Stimulated activated CD4-positive, alpha-beta T cell treated with anti-CD3 and anti-CD28 coated beads, TNF-alpha, amount 100 ng/mL, for 24 hours (primary cell): ENCODE measurements at places on chromosomes 13 and 19.

- peak; percentile 54 for DNase-seq
Observed at GRCh38 chr19:53195265-53195903, 2.2 kb upstream of the ZNF665 start.

DNA sequence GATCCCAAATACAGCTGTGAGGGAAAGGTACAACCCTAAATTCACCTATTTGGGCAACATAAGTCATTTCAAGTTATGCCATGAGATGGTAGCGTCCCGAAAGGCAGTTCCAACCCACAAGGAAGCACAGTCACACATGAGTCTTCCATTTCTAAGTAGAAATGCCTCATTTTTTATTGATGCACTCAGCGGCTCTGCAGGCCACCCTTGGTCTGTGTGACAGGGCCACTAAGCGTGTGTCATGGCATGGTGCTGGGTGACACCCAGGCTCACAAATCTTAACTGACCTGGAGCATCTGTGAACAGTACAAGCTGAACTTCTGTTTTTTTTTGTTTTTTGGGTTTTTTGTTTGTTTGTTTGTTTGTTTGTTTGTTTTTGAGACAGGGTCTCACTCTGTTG, 15.1 kb downstream of the RAB20 start:
- DNase-seq, result no peak

- DNase-seq, result no peak
Observed at GRCh38 chr13:100112186-100112838, 23.4 kb downstream of the PCCA start.

GRCh38 chr19:33256261-33256660, 30.6 kb upstream of the SLC7A10 start:
- no peak for DNase-seq

DNA sequence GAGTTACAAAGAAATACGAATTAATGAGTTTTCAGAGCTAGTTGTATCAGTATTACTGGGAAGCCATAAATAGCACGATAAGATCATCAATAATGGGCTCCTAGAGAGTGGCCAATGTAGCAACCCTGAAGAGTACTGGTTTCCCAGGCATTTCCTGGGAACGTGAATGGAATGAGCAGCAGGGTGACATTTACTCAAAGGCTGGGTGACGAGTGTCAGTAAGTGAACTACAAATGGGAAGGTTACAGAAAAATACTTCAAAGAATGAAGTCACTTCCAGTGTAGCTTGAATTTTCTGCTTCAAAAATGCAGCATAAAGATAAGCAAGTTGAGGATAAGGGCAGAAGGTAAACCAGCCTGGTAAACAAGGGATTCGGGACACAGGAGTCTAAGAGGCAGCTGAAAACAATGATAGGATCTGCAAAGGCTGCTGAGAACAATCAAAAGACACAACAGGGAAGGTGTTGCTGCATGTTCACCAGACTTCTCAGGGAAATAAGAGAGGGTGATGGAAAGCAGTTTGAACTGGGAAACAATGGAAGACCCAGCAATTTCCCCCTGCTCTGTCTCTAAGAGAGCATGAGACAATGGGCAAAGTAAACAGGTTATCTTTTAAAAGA, 48.6 kb upstream of the POSTN start:
- DNase-seq, result no peak

DNA sequence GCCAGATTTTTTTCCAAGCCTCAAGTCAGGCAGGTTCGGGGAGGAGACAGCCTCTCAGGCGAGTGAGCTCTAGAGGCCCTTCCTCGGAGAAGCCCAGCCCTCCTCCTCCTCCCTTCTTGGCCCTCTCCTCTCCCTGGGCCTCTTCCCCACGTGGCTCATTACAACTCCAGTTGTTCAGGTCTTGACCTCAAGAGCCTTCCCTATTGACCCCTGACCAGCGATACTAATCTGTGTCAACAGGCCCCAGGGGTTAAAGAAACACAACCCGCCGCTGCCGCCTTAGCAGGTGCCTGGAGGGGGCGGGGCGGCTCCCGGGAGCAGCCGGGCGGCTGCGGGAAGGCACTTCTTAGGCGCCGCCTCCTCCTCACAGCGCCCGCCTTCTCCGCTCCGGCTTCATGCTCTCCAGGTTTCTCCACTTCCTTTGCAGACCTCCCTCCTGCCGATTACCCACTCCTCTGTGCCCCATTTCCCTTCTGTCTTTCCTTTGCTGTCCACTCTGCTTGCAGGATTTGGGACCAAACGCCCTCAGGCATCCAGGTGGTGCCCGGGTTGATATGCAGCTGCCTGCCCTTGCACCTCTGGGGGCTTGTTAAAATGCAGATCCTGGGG, 51.0 kb downstream of the LYL1 start:
- DNase-seq, result no peak

GRCh38 chr19:29881386-29881785, 60.7 kb upstream of the URI1 start:
- no peak for DNase-seq

- DNase-seq, result no peak
Observed at GRCh38 chr19:16363133-16363851, 38.7 kb downstream of the KLF2 start.

GRCh38 chr13:67281466-67281865, 51.3 kb upstream of the PCDH9 start:
- DNase-seq, result no peak
